ENCODE measurements at places on chromosomes 6 and 20.
A peak's percentile ranks its signal among the peaks of the same experiment; 100 is the strongest.

- DNase-seq = no peak
These were observed 11.4 kb downstream of the RMND1 start for GRCh38 chr6:151440498-151440897.

GRCh38 chr6:38493931-38494547 is 145.7 kb downstream of the BTBD9 start:
- DNase-seq = peak; percentile 66

DNA sequence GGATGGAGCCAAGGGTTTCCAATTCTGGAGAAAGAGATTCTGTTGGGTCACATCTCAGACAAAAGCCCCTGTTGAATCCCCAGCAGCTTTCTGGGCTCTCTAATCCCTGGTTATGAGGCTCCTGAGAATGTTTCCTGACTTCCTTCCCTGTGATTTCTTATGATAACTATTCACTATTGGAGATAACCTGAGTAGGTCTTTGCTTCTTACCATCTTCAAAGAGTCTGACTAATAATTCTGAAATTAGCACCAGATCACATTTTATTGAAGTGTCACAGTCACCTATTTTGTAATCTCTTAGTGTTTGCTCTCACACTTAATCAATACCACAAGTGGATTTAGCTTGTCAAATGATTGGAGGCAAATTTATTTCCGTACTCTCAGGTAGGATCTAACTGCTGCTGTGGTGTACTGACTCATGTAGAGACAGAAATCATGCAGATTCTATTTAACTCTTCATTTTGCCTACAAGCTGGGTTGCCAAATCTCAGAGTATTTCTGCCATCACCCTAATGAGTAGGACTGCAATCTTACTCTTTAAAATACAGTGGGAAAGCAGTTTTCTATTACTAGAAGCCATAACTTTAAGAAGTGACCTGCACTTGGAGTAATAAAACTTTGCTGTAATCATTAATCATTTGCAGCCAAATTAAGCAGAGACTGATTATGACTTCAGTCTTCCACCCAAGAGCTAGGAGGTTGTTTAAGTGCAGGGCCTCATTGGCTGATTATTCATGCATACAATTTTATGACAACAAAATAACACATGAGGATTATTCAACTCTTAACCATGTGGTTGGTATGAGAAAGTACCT is 422.1 kb downstream of the EPM2A start:
- no peak for DNase-seq

DNA sequence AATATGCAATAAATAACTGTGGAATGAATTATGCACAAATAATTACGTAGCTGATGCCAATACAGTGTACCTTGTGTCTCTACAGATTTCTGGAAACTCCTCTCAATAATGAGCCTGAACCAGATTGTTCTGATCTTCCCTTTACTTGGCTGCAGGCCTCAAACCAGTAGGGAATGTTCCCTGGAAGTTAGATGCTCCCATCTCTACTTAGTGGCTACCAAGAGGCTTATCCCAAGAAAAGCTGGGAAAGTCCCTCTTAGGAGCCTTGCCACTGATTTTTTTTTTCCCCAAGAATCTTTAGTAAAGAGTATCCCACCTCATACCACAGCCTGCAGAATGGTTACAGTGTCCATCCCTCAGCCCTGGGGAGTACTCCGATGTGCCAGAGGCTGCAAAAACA is 702.1 kb downstream of the RFPL4B start:
- DNase-seq = no peak

DNA sequence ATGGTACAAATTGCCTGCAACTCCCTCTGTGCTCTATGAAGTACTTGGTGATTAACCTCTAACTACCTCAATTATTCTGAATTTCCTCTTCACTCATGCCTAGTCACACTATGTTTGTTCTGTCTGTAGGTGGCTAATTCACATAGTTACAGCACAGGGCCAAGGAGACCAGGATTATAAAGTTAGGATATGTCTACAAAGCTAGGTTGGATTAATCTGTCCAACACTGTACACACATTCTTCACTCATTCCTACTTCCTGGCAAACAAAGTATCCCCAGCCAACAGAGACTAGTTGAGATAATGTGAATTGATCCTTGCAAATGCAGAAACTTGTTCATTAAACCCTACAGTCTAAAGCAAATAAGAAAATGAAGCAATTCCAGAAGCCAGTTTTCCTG is 269.8 kb downstream of the HACE1 start:
- DNase-seq = no peak

GRCh38 chr20:42678895-42679294 is 510.8 kb downstream of the PTPRT start:
- DNase-seq = no peak

DNA sequence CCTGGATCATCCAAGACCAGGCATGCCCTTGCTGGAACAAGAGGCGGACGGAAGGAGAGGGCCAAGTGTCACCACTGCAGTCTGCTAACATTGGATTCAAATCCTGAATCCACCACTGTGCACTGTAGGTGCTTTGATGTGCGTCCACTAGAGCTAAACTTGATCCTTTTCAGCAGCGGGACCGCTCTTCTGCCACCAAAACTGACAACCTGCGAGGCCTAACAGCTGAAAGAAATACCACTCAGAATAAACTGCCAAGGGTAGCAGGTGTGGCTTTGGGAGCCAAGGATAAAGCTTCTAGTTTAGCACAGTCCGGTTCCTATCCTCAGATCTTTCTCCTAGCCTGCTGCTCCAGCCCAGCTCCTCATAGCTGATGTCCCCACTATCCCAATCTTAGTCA is 108.0 kb downstream of the ATXN1 start:
- no peak for DNase-seq

- no peak for DNase-seq
These were observed 242.0 kb downstream of the TBXT start for GRCh38 chr6:165925474-165926156.

DNA sequence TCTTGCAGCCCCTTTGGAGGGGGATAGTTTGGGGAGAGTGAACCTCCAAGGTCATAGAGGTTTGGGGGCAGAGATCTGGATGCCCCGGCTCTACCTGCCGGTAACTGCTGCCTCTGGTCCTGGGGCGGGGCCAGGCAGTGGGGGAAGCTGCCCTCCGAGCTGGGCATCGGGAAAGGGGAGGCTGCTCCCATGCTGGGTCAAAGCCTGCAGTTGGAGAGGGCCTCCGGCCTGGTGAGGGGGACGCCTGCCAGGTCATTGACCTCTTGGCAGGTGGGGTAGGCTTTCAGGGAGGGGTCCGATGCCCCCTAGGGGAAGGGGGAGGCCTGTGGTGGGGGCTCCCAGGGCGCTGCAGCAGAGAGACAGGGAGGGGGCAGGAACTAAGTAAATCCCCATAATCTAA is 7.1 kb downstream of the COL11A2 start:
- no peak for DNase-seq

- DNase-seq = peak; percentile 72
These were observed 78.7 kb upstream of the PHACTR3 start for GRCh38 chr20:59525500-59526241.

DNA sequence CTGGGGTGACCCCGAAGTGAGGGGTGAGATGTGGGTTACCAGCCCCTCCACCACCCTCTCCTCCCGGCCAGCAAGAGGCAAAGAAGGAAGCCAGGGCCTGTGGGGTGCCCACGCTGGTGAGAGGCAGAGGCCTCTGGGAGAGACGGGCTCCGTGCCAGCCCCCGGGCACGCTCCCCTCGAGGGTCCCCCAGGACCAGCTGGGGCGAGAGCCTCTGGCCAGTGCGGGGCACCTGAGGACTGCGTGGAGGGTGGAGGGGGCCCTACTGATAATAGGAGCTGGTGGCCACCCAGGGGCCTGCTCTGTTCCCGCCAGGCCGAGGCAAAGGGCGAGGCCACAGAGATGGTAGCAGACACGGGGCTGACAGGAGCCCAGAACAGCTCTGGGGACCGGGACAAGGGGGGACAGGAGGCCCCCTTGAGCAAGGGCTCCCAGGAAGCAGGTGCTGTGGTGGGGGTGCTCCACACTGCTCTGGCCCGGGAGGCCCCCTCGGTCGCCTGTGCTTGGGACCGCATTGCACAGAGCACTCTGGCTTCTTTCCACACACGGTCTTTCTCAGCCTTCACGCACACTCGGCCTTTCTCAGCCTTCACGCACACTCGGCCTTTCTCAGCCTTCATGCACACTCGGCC is 226.9 kb downstream of the TTLL2 start:
- no peak for DNase-seq

GRCh38 chr6:1589208-1589607 is 20.5 kb upstream of the FOXC1 start:
- no peak for DNase-seq

GRCh38 chr6:110002676-110003075 is 24.6 kb downstream of the GPR6 start:
- no peak for DNase-seq

- DNase-seq = no peak
These were observed 56.5 kb downstream of the SHLD1 start for GRCh38 chr20:5806457-5807263.

GRCh38 chr20:45303586-45304463 is 2.8 kb upstream of the RBPJL start:
- DNase-seq = no peak

- DNase-seq = no peak
These were observed 216.2 kb downstream of the UST start for GRCh38 chr6:148962854-148963515.

DNA sequence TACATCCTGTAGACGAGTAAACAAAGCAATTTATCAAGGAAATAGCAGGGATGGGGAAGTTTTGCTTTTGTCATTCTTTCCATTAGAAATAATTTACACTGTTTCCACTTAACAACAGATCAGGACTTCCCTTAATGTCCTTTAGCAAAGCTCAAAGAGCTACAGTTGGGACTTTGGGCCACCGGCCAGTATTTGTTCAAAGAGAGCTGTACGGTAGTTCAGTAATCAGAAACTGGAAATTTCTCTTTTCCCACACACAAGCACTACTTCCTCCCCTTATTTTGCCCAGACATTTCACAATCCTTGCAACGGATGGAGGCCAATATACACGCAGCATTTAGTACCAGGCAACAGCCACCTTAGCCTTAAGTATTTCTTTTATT is 12.1 kb upstream of the HINT3 start:
- no peak for DNase-seq

GRCh38 chr20:6838181-6838826 is 70.8 kb downstream of the BMP2 start:
- no peak for DNase-seq

- no peak for DNase-seq
These were observed 41.2 kb downstream of the TRAF3IP2 start for GRCh38 chr6:111564482-111564945.

DNA sequence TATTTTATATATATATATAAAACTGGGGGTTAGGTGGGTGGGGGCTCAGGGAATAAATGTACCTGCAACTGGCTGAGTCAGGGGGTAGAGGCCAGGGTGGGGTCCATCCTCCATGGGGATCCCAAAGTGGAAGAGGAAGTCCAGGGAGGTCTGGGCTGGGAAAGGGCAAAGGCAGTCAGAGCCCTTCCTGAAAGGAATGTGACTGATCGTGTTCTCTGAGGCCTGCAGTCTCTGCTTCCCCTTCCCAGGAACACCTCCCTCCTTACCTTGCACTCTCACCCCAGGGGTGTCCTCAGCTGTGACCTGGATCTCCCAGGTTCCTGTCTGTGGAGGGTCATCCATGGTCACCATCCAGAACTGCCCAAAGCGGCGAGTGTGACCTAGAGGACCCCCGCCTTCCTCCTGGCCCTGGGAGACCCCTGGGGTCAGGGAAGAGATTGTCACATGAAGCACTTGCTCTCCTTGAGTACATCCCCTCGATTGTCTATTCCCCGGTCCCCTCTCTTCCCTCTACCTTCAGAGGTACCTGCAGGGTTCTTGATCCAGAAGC is 4.7 kb downstream of the SAPCD1 start:
- DNase-seq = no peak

- DNase-seq = no peak
These were observed 684.2 kb downstream of the KIF16B start for GRCh38 chr20:15889061-15889460.

GRCh38 chr20:22576733-22577514 is 7.4 kb downstream of the FOXA2 start:
- no peak for DNase-seq

DNA sequence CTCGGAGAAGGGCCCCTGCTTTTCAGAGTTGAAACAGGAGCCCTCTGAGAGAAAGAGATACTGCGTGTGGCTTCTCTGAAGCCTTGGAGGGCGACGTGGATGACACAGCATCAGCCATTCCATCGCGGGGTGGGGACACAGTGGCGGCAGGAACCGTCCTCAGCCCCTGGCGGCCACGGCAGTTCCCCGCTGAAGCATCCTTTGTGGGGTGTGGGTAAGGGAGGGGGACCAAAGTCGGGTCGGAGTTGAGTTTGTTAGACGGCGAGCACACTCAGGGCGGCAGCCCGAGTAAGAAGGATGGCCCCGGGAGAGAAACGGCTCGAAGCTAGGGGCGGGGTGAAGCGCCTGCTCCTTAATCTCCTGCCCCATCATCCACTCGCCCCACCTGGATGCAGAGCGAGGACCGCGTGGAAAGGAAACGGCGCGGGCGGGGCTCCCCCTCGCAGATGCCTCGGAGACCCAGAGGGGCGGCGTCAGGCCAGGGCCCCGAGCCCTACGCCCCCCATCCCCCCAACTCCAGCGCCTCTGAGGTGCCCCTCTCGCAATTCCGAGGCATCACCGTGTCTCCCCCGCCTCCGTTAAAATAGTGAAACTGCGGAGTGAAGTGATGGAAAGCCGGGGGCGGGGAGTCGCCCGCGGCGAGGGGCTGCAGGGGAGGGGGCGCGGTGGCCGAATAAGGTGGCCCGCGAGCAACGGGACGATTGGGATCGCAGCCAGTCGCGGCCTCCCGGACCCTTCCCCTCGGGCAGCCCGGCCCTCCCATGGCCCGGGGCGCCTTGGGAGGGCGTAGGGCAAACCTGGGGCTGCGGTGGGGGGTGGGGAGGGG is 796 bp upstream of the RREB1 start:
- peak; percentile 51 for DNase-seq

GRCh38 chr6:160285541-160286105 is 27.0 kb upstream of the SLC22A2 start:
- DNase-seq = no peak

- DNase-seq = no peak
These were observed 20.8 kb downstream of the GFOD1 start for GRCh38 chr6:13466304-13467215.

- no peak for DNase-seq
These were observed 477 bp upstream of the ITPA start for GRCh38 chr20:3208786-3209256.

DNA sequence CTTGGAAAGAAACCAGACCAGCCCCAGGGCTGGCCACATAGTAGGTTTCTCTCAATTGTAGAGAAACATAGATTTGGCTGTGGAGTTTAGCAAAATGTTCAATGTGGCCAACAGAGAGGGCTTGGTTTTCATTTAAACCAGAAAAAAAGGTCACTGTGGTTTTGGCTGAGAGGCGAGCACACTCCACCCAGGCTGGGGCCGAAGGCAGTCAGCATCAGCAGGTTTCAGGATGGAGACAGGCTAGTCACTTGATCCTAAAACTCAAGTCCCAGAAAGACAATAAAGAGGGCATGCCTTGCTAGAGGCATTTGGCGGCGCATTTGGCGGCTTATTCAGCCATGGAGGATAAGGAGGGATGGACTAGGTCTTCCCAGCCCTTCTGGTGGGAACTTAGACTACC is 73.1 kb downstream of the PRND start:
- no peak for DNase-seq

GRCh38 chr6:156809034-156809433 is 31.9 kb downstream of the ARID1B start:
- DNase-seq = no peak

- no peak for DNase-seq
These were observed 6.5 kb downstream of the KCNB1 start for GRCh38 chr20:49476016-49476355.

- DNase-seq = no peak
These were observed 30.2 kb downstream of the ENPP1 start for GRCh38 chr6:131838051-131838450.

Measured in left hindlimb (tissue), 1 donor.